ENCODE measurements at places on chromosomes 16 and 17.
A peak's percentile ranks its signal among the peaks of the same experiment; 100 is the strongest.

DNA sequence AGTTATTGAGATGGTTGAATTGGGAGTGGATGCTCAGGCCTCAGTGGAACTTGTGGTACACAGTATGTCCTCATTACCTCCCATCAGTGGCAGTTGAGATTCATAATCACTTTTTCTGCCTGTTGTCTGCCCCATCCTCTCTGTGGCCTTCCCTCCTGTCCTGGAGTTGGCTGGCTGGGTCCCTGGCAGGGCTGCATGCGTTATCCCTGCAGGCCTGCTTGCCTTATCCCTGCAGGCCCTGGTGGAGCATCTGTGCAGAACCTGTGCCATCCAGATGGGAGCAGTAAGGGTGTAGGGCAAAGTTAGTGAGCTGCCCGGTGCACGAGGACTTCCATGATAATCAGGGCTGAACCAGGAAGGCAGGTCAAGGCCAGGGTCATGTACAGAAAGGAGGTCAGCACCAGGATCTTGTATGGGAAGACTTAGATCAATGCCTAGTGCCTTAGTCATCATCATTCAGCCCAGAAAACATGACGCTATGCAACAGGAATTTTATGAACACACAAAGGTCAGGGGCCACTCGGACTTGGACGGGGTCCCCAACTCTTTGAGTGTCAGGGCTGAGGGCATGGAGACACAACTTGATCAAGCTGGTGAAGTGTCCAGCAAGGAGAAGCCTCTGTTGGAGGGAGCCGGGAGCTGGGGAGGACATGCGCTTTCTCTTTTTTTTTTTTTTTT, 47.2 kb downstream of the ABCC1 start:
- DNase-seq, result peak; percentile 87

DNA sequence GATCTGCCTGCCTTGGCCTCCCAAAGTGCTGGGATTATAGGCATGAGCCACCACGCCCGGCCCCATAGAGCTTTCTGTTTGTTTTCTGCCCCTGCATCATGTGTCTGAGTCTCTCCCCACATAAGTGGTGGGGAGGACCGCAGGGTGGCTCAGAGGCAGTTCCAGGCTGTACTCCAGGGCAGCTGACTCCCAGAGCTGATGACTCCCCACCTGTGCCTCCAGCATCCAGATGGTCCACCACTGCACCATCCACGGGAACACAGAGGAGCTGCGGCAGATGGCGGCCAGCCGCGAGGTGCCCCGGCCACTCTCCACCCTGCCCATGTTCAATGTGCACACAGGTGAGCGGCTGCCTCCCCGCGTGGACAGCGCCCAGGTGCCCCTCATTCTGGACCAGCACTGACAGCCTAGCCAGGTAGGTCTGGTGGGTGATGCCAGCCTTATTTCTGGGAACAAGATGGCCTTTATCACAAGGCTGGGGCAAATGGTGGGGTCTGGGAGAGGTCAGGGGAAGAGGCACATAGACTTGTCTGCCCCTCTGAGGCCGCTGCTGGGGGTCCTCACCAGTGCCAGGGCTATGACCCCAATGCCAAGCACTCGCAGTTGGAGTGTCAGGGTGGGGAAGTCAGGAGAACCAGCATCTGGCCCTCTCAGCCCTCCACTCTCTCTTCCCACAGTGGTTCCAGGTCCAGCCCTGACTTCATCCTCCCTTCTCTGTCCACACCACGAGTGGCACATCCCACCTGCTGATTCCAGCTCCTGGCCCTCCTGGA, 9.4 kb downstream of the SGCA start:
- DNase-seq, result peak; percentile 53

DNA sequence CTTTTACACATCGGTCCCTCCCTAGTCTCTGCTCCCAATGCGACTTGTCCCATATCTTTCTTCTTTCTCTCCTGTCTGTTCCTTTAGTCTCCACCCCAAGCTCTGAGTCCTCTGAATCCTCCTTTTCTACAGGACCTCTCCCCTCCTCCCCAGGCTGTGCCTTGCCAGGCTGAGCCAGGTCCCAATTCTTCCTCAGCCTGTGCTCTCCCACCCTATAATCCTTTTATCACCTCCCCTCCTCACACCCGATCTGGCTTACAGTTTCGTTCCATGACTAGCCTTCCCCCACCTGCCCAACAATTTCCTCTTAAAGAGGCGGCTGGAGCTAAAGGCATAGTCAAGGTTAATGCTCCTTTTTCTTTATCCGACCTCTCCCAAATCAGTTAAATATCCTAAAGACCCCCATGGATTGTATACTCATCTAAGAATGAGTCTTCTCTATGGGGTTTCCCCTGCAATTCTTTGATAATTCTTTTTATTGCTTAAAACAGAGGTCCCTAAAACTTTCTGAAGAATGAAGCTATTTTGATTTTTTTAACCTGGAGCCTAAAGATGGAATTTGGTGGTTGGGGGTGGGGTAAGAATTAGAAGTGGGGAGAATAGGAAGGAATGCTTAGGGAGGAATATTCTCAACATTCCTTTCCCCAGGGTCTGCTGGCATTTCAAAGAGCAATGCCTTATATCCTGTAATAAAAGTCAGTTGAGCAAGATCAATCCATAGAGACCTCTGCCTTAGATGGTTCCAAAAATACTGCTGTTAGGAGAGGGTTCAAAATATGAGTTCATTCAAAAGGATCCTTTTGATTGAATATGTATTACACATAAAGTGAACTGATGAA, 102.8 kb downstream of the MYO1D start:
- DNase-seq, result no peak

- peak; percentile 38 for DNase-seq
Measured at GRCh38 chr16:15509593-15510535, 75.5 kb downstream of the BMERB1 start.

GRCh38 chr17:14044702-14045101, 24.6 kb upstream of the COX10 start:
- DNase-seq, result no peak

DNA sequence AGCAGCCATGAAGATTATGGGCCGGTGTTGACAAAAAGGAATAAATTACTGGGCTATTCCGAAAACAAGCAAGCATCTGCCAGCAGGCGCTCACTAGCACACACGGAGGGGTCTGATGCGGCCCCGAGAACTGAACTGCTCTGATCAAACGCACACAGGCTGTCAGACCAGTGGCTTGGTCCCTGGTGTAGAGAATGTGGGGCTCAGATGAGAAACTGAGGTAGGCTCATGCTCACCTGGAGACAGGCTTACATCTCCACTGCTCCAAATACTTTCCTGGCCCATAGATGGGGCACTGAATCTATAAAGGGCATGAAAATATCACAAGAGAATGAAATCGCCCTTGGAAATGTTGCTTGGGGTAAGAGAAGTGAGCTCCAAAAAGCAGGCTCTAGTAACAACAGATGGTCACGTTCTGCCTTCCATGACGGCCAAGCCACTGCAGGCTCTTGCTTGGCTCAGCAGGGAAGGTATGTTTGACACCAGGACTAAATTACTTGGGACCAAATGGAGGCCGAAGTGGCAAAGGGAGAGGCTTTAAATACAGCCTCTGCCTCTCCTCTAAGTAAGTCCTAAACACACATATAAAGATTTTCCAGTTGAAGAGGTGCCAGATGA, 5.4 kb downstream of the ABR start:
- no peak for DNase-seq

DNA sequence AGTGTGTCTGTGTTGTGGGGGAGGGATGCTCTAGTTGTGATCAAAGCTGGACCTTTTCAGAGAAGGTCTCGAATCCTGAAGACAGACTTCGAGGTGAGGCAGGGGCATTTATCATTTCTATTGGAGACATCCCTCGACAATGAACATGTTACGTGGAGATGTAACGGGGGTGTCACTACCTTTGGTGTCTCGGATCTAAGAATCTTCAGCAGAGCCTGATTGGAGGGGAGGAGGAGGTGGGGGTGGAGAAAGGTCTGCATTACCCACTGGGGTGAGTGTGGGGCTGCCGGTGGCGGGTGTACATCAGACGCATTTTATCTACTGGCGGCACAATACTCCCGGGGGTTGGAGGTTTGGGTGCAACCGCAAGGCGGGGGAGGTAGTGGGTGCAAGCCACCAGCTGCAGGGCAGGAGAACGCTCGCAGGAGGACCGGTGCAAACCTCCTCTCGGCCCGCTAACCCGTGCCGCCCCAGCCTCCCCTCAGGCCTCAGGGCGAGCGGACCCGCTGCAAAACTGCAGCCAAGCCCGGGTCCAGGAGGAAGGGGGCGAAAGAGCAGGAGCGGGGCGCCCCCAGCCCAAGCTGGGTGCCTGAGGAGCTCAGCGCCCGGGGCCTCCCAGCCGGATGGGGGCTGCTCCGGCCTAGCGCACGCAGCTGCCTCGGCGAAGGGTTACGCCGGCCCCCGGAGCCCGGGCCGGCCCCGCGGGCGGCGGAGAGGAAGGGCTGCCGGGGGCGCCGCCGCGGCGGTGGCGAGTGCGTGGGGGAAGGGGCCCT, 735 bp downstream of the ZNF652 start:
- peak; percentile 64 for DNase-seq

DNA sequence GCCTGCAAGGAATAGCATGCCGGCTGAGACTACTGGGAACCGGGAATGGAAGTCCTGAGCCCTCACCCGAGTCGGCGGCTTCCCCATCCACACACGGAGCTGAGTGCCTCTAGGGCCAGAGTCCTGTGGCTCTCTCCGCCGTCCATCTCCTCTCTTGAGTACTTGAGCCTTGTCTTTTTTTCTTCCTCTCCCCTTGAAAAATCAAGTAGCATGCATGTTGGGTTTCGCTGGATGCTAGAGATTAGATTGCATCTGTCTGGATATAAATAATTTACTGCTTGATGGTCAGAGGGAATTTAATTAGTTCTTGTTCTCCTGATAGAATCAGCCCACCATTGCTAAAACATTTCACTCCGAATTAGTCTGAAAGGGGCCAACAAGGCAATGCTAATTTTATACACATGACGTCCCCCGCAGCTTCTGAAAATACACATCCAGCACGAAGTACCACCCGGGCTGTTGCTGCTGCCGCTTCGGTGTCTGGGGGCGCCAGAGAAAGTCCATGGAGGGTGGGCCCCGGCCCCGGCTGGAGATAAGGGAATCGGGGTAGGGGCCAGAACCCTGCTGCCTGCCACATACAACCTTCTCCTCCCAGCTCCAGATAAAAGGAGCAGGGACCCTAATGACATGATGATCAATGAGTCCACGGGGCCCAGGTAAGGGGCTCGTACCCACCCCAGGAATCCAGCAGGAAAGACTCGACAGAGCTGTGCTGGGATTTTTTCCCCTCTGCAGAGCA, 48.5 kb downstream of the RBFOX3 start:
- DNase-seq, result no peak

Data from GM23248 (cell line).